Cardiac muscle cell (in vitro differentiated cells and primary cell): ENCODE measurements at places on chromosomes 3 and 15. TPM values are rescaled to one million over a fixed set of nuclear protein-coding genes. Genes with fewer than 3 reads are reported as not detected.

DNA sequence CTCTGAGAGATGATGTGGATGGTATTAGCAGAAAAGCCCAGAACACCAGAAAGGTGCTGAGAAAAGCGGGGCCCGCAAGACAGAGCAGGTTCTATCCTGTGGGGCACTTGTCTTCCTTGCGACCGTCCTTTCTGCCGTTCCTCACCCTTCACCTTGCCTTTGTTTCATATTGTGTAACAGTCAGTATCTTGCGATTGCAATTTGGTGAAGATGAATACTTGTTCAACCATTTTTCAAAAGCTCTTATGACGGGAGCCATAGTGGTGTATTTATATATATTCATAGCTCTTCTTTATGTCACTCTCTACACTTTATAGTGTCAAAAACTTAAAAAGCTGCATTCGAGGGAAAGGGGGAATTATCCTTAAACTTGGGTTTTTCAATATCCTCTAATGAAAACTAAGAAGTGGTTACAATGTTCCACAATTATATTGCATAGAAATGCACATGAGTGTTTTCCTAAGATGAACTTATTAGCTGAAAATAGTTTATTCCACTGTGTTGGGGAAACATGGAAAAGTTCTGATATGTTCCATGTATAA lies 797 bp downstream of the MAP3K13 start:
- peak overlapping the region; percentile 52 for H3K4me3 ChIP-seq
- H3K36me3 ChIP-seq: no peaks in the 10 kb centered on the region
- peaks cover 37% of the 10 kb centered on the region for H3K27me3 ChIP-seq

DNA sequence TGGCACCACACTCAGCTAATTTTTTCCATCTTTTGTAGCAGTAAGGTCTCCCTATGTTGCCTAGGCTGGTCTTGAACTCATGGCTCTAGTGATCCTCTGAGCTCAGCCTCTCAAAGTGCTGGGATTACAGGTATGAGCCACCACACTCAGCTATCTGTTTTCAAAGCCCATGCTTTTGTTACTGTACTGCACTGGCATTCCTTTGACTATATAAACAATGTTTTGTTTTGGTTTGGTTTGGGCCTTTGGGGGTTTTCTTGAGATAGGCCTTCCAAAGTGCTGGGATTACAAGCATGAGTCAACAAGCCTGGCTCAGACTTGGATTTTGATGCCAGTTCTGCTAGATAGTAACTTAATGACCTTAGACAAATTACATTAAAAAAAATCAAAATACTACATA lies 89.7 kb upstream of the GK5 start:
- no peak overlapping the region for H3K27ac ChIP-seq
- DNase-seq: peak; percentile 55
- H3K4me1 ChIP-seq: no peaks in the 10 kb centered on the region
- peaks cover 27% of the 10 kb centered on the region for H3K36me3 ChIP-seq

DNA sequence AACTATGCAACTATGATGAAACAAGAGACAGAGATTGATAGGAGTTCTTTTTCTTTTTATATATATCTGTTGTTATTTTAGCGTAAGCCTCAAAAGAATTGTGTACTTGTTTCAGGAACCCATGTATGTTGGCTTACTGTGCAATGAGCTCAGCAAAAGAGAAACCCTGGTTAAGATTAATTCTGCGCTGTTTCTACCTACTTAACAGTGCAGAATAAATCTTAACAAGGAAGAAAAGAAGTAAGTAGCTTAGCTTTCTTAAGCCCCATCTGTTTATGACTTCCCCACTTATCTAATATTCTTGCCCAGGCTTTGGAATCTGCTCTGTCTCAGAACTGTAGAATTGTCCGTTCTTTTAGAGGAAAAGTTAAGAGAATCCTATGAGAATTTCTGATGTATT lies 27.4 kb downstream of the ECT2 start:
- peaks cover 11% of the 10 kb centered on the region for H3K4me1 ChIP-seq
- no peaks in the 10 kb centered on the region for H3K27me3 ChIP-seq
- peaks cover 12% of the 10 kb centered on the region for H3K36me3 ChIP-seq
- no peak overlapping the region for H3K4me3 ChIP-seq
- DNase-seq: no peak

DNA sequence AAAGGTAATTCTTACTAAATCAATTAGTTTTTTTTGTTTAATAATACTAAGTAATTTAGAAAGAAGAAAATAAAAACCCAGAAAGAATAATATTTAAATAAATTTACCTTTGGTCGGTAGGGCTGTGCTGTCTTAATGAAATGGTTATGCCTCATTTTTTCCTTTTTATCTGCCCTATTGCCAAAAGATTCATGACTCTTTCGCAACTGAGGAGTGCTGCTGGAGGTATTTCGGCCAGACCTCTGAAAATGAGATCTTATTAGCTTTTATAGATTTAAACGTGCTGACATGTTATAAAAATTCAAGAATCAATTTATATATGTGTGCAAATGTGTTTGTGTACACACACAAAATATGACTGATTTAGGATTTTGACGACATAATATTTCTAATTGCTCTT lies 67.1 kb upstream of the USP50 start:
- H3K4me1 ChIP-seq: no peaks in the 10 kb centered on the region
- peaks cover 62% of the 10 kb centered on the region for H3K36me3 ChIP-seq
- H3K27ac ChIP-seq: no peak overlapping the region
- DNase-seq: no peak
- no peaks in the 10 kb centered on the region for H3K27me3 ChIP-seq

- no peak overlapping the region for H3K27ac ChIP-seq
- H3K27me3 ChIP-seq: no peaks in the 10 kb centered on the region
- no peak overlapping the region for H3K4me3 ChIP-seq
- peak; percentile 49 for DNase-seq
- no peaks in the 10 kb centered on the region for H3K36me3 ChIP-seq
Observed at GRCh38 chr3:7290077-7290825, 429.3 kb downstream of the GRM7 start.

OR5K2 gene
- total RNA-seq: not detected in 2 replicates

- no peak overlapping the region for H3K4me3 ChIP-seq
- no peak overlapping the region for H3K27ac ChIP-seq
- no peaks in the 10 kb centered on the region for H3K36me3 ChIP-seq
Observed at GRCh38 chr3:27559381-27559780, 75.2 kb upstream of the SLC4A7 start.

- no peak overlapping the region for H3K27ac ChIP-seq
- H3K4me1 ChIP-seq: peaks cover 37% of the 10 kb centered on the region
- H3K36me3 ChIP-seq: no peaks in the 10 kb centered on the region
- H3K4me3 ChIP-seq: no peak overlapping the region
- no peaks in the 10 kb centered on the region for H3K27me3 ChIP-seq
Observed at GRCh38 chr3:4514321-4514720, 21.2 kb downstream of the ITPR1 start.

DNA sequence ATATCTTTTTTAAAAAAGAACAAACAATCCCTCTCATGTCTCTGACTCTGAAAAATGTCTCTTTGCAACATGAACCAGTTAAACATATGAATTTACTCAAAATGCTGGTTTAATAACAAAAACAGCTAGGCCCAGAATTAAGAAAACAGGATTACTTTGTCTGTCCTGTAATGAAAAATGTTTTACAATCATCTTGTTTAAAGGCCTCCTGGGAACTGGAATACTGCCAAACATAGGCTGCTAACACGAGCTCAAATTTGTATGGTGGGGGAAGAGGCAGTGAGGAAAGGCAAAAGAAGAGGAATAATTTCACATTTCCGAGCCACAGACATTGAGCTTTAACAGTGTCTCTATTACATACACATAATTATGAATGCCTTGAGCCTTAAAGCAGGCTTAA lies 61.7 kb upstream of the PPIB start:
- no peak overlapping the region for H3K4me3 ChIP-seq
- H3K27me3 ChIP-seq: no peaks in the 10 kb centered on the region
- H3K27ac ChIP-seq: no peak overlapping the region
- H3K4me1 ChIP-seq: peaks cover 17% of the 10 kb centered on the region

TNNC1 gene
- 1,875 and 4,623 TPM in 2 replicates for total RNA-seq

ERICH6 gene
- total RNA-seq: 0.18 TPM in 1 of 2 replicates, not detected in the other

DNA sequence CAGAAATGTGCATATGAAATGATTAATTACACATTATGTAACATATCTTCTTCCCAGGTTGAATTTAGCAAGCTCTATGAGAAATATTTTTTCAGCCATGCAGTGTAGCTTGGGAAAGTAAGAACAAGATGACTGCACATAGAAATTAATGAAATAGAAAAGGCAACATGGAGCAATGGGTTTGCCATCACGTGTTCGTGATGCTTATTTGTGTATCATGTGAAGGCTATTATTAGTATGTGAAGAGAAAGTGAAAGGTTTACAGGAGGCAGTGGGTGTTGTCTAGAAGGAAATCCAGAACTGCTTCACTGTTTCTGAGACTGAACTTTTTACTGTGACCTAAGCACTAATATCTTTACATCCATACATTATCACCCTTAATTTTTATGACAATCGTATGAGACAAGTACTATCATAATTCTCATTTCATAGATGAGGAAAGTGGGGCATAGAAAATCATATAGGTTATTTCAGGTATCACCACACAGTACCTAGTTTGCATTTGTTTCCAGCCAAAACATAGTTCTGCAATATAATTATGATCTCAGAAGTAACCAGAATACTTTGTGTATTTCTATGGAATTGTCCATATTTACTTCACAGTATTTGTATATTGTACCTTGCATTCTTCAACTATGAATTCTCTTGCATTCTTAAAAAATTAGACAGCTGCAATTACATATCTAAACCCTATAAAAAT lies 14.9 kb downstream of the SERPINI1 start:
- H3K27me3 ChIP-seq: no peaks in the 10 kb centered on the region
- H3K4me3 ChIP-seq: no peak overlapping the region
- H3K4me1 ChIP-seq: no peaks in the 10 kb centered on the region
- no peak overlapping the region for H3K27ac ChIP-seq
- no peaks in the 10 kb centered on the region for H3K36me3 ChIP-seq
- DNase-seq: no peak

DNA sequence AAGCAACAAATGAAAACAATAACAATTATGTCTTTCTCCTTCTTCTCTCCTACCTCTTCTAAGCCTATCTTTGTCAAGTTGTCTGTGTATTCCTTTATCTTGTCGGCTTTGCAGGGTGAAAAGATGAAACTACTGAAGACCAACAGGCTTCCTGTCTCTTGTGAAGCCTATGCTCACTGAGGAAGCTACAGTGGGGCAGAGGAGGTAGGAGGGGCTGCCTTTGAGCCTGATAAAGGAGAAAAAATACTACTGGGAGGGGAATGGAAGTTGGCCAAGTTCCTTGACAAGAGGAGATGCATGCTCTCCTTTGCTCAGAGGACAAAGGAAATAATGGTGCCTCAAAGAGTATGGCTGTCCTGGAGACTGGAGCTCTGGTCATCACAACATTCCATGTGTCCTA lies 92.0 kb downstream of the IGSF11 start:
- no peak overlapping the region for H3K4me3 ChIP-seq
- no peak for DNase-seq
- peaks cover 17% of the 10 kb centered on the region for H3K4me1 ChIP-seq
- no peaks in the 10 kb centered on the region for H3K27me3 ChIP-seq
- H3K36me3 ChIP-seq: no peaks in the 10 kb centered on the region

GRCh38 chr3:30988769-30989168 lies 94.3 kb upstream of the GADL1 start:
- peaks cover 20% of the 10 kb centered on the region for H3K4me1 ChIP-seq
- H3K27me3 ChIP-seq: no peaks in the 10 kb centered on the region
- no peaks in the 10 kb centered on the region for H3K36me3 ChIP-seq
- H3K27ac ChIP-seq: no peak overlapping the region
- no peak for DNase-seq

IREB2 gene
- total RNA-seq: 21.6 and 34.2 TPM in 2 replicates

DNA sequence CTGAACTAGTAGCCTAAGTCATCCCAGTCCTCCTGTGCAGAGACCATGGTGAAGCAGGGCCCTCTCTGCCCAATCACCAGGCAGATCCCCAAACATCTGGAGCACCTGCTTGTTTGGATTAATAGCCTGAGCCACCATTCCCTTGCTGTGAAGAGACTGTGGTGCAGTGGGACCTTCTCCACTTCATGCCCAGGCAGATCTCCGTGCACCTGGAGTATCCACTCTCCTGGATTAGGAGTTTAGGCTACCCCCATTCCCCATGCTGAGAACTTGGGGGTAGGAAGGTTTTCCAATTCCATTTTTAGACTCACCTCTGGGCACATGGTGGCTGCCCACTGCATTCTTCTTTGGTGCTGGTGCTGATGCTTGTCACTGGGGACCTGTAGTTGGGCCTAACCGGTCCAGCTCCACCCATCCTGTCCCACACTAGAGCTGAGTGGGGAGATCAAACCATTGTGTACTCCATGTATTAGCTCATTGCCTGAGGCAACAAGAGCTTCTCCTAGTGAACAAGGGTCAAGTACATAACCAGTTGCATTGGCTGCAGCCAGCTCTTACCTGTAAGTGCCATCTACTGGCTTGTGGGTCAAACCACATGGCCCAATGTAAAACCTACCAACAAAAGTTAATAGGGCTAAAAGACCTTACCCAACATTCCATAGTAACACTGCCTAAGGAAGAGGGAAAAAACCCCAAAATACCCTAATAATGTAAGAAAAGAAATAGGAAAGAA lies 382.5 kb upstream of the CBLB start:
- DNase-seq: no peak
- H3K4me1 ChIP-seq: no peaks in the 10 kb centered on the region
- H3K27me3 ChIP-seq: no peaks in the 10 kb centered on the region
- H3K4me3 ChIP-seq: no peak overlapping the region
- H3K27ac ChIP-seq: no peak overlapping the region

DNA sequence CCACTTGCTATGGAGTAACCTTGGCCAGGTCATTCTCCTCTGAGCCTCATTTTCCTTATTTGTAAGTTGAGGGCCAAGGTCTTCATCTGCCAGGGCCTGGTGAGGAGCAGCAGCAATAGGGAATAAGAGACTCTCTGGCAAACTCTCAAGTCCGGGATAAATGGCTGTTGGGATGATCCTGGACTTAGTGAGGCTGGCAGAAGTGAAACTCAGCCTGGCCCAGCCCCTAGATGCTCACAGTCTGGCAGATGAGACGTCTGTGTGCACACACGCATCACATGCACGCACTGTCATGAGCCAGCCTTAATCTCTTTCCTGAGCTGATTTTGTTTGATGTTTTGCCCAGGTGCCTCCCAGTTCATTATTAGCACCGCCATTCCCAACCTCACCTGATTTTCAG lies 26.8 kb downstream of the SLC6A6 start:
- H3K4me3 ChIP-seq: no peak overlapping the region
- H3K4me1 ChIP-seq: peaks cover 11% of the 10 kb centered on the region
- no peak overlapping the region for H3K27ac ChIP-seq

DNA sequence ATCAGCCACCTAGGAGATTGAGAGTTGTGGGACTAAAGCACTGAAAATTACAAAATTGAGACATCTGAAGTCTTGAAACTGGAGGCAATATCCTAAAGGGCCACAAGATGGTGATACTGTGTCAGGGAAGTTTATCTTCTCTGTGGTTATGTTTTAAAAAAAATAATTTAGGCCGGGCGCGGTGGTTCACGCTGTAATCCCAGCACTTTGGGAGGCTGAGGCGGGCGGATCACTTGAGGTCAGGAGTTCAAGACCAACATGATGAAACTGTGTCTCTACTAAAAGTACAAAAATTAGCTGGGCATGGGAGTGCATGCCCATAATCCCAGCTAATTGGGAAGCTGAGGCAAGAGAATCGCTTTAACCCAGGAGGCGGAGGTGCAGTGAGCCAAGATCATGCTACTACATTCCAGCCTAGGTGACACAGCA lies 17.9 kb upstream of the NIT2 start:
- H3K4me1 ChIP-seq: peaks cover 6% of the 10 kb centered on the region
- DNase-seq: peak; percentile 80
- no peaks in the 10 kb centered on the region for H3K27me3 ChIP-seq
- H3K27ac ChIP-seq: no peak overlapping the region
- no peak overlapping the region for H3K4me3 ChIP-seq
- H3K36me3 ChIP-seq: peaks cover 18% of the 10 kb centered on the region

PRRT3 gene
- total RNA-seq: 9.8 and 11.0 TPM in 2 replicates
